ENCODE measurements at places on chromosomes 2 and 18. TPM values are rescaled to one million over a fixed set of nuclear protein-coding genes. Genes with fewer than 3 reads are reported as not detected.
A peak's percentile ranks its signal among the peaks of the same experiment; 100 is the strongest.

The UPP2 gene
- not detected for total RNA-seq

The SLC66A3 gene
- 14.9 TPM for total RNA-seq

The ACTR1B gene
- total RNA-seq, result 129 TPM

The PLCD4 gene
- 0.35 TPM for total RNA-seq

The ZSWIM2 gene
- not detected for total RNA-seq

The ABCB11 gene
- total RNA-seq, result not detected

- H3K27me3 ChIP-seq, result peaks cover 16% of the 10 kb centered on the region
- no peak for DNase-seq
- peaks cover 3% of the 10 kb centered on the region for H3K36me3 ChIP-seq
- H3K4me3 ChIP-seq, result no peak overlapping the region
- no peak overlapping the region for H3K27ac ChIP-seq
These were observed 10.9 kb downstream of the NTSR2 start for GRCh38 chr2:11659115-11659475.

GRCh38 chr2:152730591-152731333, 12.3 kb downstream of the ARL6IP6 start:
- no peak overlapping the region for H3K4me3 ChIP-seq
- H3K4me1 ChIP-seq, result peaks cover 20% of the 10 kb centered on the region
- no peaks in the 10 kb centered on the region for H3K36me3 ChIP-seq
- DNase-seq, result peak; percentile 11
- H3K27ac ChIP-seq, result no peak overlapping the region
- H3K27me3 ChIP-seq, result no peaks in the 10 kb centered on the region

DNA sequence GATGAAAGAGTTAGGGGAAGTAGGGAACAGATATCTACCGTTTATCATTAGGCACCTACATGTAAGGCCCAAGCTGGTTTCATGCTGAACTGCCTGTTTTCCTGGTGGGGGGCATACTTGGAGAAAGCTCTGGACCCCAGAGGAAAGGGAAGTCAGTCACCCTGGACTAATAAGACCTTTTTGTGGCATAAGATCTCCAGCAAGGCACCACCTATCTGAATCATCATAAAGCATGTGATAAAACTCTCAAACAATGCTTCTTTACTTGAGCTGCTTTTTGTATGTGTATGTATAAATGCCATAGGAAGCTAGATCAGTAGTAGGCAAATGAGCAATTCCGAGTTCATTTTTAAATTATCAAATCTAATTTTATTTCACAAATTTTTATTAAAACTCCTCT, 104.8 kb downstream of the TANC1 start:
- no peak overlapping the region for H3K27ac ChIP-seq
- no peaks in the 10 kb centered on the region for H3K36me3 ChIP-seq
- no peaks in the 10 kb centered on the region for H3K4me1 ChIP-seq
- H3K27me3 ChIP-seq, result no peaks in the 10 kb centered on the region
- no peak overlapping the region for H3K4me3 ChIP-seq

DNA sequence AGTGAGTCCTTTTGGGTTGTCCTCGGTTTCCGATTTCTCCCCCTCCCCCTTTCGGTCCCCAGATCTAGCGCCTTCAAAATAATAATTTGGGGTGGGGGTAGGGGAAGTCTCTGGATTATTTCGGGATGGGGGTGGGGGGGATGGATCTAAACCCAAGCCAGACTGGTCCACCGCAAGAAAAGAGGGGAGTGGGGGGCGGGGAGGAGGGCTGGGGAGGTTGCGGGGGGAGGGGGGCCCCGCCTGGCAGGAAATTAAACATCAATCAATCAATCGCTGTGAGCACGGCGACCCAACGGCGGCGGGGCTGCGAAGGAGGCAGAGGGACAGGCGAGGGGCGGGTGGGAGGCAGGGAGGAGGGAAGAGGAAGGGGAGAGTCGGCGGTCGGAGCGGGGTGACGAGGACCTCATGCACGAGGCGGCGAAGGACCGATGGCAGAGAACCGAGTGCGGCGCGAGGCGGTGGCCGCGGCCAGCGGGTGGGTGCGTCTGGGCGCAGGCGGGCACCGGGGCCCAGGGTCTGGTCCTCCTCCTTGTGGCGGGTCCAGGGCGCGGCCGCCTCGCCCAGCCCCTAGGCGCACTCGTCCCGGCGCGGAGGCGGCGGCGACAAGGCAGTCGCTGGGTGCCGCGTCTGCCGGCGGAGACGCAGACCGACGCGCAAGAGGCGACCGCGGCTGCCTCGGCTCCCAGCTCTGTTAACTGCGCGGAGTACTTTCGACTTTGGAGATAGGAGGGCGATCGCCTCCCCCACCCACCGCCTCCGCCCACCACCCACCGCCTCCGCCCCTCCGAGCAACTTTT, 468 bp upstream of the SATB2 start:
- peak; percentile 57 for DNase-seq
- H3K36me3 ChIP-seq, result peaks cover 4% of the 10 kb centered on the region
- no peak overlapping the region for H3K27ac ChIP-seq
- H3K27me3 ChIP-seq, result peaks cover 70% of the 10 kb centered on the region
- peak overlapping the region; percentile 93 for H3K4me3 ChIP-seq
- H3K4me1 ChIP-seq, result peaks cover 43% of the 10 kb centered on the region

GRCh38 chr2:95059656-95060370, 34.3 kb downstream of the MAL start:
- H3K4me1 ChIP-seq, result peaks cover 58% of the 10 kb centered on the region
- no peak overlapping the region for H3K27ac ChIP-seq
- no peaks in the 10 kb centered on the region for H3K36me3 ChIP-seq

DNA sequence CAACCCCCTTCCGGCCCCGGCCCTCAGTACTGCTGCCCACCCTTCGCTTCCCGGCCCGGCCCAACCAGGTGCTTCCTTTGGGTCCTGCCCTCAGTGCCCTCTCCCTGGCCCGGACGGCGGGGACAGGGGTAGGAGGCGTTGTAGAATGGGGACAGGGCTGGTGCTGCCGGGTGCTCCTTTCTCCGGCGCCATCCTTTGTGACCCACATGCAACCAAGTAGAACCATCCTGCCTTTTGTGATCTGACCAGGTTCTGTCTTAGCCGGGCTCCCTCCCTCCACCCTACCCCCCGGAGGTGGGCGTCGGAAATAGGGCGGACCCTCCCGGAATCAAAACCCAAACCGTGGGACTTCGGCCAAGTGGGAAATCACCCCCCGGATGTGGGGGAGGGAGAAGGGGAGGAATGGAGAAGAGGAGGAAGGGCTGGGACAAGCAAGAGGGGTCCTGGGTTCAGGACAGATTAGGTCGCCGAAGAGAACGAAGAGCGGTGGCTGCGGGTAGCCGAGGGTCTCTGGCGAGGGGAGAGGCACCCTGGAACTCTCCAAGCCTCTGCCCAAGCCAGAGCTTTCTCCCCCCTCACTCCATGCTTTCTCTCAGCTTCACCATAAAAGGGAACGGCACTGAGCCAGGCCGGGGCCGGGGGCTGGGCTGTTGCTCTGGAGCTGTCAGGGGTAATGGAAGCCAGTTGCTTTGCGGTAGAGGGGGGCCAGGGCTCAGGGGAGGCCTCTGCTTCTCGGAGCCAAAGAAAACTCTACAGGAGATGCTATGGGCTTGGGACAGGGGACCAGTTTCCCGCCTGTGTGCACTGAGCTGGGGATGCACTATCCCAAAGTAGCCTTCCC, 756 bp upstream of the OST4 start:
- H3K27me3 ChIP-seq, result no peaks in the 10 kb centered on the region
- H3K36me3 ChIP-seq, result peaks cover 10% of the 10 kb centered on the region
- DNase-seq, result no peak
- H3K27ac ChIP-seq, result peak overlapping the region; percentile 45
- H3K4me1 ChIP-seq, result peaks cover 69% of the 10 kb centered on the region

GRCh38 chr2:73069855-73070642, 1.5 kb downstream of the SFXN5 start:
- H3K27me3 ChIP-seq, result no peaks in the 10 kb centered on the region
- H3K4me3 ChIP-seq, result peak overlapping the region; percentile 92
- peaks cover 26% of the 10 kb centered on the region for H3K4me1 ChIP-seq
- no peaks in the 10 kb centered on the region for H3K36me3 ChIP-seq
- no peak for DNase-seq

GRCh38 chr18:51506811-51507210, 309.3 kb upstream of the MEX3C start:
- no peaks in the 10 kb centered on the region for H3K27me3 ChIP-seq
- H3K27ac ChIP-seq, result no peak overlapping the region
- no peak for DNase-seq
- H3K4me3 ChIP-seq, result no peak overlapping the region
- H3K36me3 ChIP-seq, result peaks cover 1% of the 10 kb centered on the region

DNA sequence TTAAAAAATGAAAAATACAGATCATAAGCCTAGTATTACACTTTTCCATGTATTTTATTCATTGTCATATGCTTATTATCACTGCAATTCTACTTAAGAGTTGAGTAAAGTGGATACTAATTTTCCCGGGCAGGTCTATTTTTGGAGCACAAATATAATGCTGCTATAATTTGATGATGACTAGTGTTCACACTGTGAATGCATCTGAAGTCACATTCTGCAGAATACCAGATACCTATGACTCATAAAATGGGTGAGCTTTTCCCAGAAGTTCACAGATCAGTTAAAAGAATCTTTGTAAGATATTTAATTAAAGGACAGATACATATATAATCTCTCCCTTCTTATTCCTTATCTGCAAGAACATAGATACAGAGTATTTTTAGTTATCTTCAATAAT, 79.8 kb upstream of the MC4R start:
- H3K4me1 ChIP-seq, result no peaks in the 10 kb centered on the region
- no peak for DNase-seq
- no peak overlapping the region for H3K4me3 ChIP-seq

GRCh38 chr2:232835687-232836208, 34.3 kb upstream of the SNORC start:
- DNase-seq, result no peak
- no peak overlapping the region for H3K4me3 ChIP-seq
- H3K4me1 ChIP-seq, result peaks cover 27% of the 10 kb centered on the region
- no peak overlapping the region for H3K27ac ChIP-seq

DNA sequence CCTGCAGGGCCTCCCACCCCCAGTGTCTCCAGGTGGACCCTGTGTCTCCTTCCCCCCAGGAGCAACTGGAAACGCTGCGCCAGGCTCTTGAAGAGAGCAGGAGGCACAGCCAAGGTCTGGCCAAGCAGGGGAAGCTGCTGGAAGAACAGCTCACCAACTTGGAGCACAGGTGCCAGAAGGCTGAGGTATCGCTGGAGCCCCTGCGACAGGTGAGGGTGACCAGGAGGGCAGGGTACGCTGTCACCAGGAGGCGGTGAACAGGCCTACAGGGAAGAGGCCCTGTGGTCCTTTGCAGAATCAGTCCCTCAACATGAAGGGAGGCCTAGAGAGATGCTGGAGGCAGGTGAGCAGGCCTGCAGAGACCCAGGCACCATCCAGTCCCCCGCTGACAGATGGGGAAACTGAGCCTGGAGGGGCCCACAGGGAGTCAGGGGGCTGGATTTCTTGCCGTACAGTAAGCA, 15.6 kb upstream of the SNED1 start:
- H3K4me1 ChIP-seq, result no peaks in the 10 kb centered on the region
- no peak for DNase-seq
- no peaks in the 10 kb centered on the region for H3K27me3 ChIP-seq
- no peak overlapping the region for H3K4me3 ChIP-seq

DNA sequence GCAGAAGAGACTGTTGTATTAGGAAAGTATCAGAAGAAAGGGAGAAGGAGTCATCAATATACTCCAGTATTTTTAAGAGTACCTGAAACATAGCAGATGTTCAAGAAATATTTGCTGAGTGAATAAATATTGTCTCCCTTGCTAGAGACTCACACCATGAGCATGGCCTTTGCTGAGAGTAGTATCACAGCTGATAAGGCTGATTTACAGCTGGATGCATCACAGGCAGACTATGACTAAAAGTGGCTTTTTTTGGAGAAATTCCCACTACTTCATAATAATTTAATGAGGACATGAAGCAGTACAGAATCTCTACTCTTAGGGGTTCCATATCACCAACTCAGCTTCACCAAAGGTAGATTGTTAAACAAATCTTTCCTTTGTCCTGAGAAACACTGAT, 373.3 kb downstream of the RBM43 start:
- no peaks in the 10 kb centered on the region for H3K4me1 ChIP-seq
- DNase-seq, result no peak
- peaks cover 20% of the 10 kb centered on the region for H3K27me3 ChIP-seq
- no peak overlapping the region for H3K4me3 ChIP-seq
- no peaks in the 10 kb centered on the region for H3K36me3 ChIP-seq
- no peak overlapping the region for H3K27ac ChIP-seq

- no peak overlapping the region for H3K4me3 ChIP-seq
- no peaks in the 10 kb centered on the region for H3K4me1 ChIP-seq
- DNase-seq, result no peak
These were observed 140.5 kb downstream of the INHBB start for GRCh38 chr2:120486441-120486840.

GRCh38 chr2:217899231-217900009, 103.4 kb downstream of the TNS1 start:
- no peak overlapping the region for H3K4me3 ChIP-seq
- H3K27me3 ChIP-seq, result no peaks in the 10 kb centered on the region
- H3K27ac ChIP-seq, result no peak overlapping the region
- no peaks in the 10 kb centered on the region for H3K36me3 ChIP-seq
- H3K4me1 ChIP-seq, result no peaks in the 10 kb centered on the region
- DNase-seq, result no peak

- H3K36me3 ChIP-seq, result no peaks in the 10 kb centered on the region
- no peak overlapping the region for H3K27ac ChIP-seq
- no peak for DNase-seq
- no peaks in the 10 kb centered on the region for H3K4me1 ChIP-seq
- H3K27me3 ChIP-seq, result peaks cover 16% of the 10 kb centered on the region
These were observed 480.8 kb downstream of the PLCL1 start for GRCh38 chr2:198285216-198285615.

DNA sequence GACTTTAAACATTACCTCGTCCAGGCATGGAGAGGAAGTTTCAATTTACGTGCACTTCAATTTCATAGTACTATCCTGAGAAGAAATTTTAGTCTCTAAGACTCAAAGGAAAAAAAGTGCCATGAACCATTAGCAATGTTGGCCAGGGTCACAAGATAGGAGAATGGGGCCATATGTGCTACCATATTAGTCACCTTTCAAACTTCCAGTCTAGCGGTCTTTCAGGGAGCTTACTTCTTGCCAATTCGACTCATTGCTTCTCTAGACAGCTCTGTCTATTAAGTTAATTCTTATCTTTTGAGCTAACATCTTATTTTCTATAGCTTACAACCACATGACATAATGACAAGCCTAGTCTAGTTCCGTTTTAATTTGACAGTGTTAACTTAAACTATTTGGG, 129.1 kb downstream of the ANKRD44 start:
- H3K4me3 ChIP-seq, result no peak overlapping the region
- DNase-seq, result no peak
- peak overlapping the region; percentile 79 for H3K27ac ChIP-seq
- H3K36me3 ChIP-seq, result peaks cover 13% of the 10 kb centered on the region

DNA sequence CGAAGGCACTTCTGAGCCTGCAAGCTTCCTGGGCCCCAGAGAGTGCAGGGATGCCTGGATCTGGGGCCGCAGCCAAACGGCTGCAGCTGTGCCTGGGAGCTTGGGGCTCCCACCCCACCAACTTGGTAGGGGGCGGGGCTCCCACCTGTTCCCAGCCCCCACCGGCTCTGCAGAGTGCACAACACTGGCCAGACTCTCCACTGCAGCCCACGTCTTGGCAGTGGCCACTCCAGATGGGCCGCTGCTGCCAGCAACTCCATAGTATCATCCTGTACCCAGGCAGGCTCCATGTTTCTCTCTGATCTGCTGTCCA, 9.9 kb downstream of the DYSF start:
- H3K27me3 ChIP-seq, result peaks cover 17% of the 10 kb centered on the region
- no peaks in the 10 kb centered on the region for H3K4me1 ChIP-seq
- no peak overlapping the region for H3K4me3 ChIP-seq
- no peak for DNase-seq
